Activated CD4-positive, CD25-positive, alpha-beta regulatory T cell treated with anti-CD3 and anti-CD28 coated beads, Interleukin-2, amount 50 U/mL, for 16 hours (primary cell): ENCODE measurements at places on chromosomes 16 and 17.

- DNase-seq: no peak
Observed at GRCh38 chr17:69608808-69609472, 194.4 kb downstream of the MAP2K6 start.

DNA sequence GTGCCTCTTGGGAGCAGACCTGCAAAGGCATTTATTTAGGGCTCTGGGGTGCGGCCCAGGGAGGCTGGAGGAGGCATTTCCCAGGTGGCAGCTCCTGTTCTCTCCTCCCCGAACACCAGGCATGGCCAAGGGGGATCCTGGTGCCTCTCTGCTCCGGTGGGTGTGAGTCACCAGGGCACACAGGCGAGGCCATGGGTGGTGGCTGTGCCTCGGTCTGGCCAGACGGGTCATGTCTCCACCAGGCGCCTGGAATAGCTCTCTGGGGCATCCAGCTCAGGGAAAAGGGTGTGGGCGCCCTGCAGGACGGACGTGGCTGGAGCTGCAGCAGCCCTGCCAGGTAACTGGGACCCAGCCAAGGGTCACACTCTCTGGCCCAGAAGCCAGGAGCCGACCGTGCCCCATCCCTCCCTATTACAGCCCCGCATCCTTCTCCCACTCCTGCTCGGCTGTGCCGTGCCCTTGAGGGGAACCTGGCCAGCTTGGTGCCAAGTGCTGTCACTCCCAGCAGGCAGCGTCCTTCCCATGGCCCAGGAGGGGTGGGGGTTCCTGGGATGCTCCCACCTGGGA, 25.8 kb downstream of the SOX8 start:
- no peak for DNase-seq

GRCh38 chr16:67183-67791, 5.1 kb downstream of the RHBDF1 start:
- no peak for DNase-seq

GRCh38 chr17:62713086-62713881, 85.8 kb downstream of the MRC2 start:
- DNase-seq: no peak

- no peak for DNase-seq
Observed at GRCh38 chr16:75287708-75288107, 36.3 kb upstream of the BCAR1 start.

DNA sequence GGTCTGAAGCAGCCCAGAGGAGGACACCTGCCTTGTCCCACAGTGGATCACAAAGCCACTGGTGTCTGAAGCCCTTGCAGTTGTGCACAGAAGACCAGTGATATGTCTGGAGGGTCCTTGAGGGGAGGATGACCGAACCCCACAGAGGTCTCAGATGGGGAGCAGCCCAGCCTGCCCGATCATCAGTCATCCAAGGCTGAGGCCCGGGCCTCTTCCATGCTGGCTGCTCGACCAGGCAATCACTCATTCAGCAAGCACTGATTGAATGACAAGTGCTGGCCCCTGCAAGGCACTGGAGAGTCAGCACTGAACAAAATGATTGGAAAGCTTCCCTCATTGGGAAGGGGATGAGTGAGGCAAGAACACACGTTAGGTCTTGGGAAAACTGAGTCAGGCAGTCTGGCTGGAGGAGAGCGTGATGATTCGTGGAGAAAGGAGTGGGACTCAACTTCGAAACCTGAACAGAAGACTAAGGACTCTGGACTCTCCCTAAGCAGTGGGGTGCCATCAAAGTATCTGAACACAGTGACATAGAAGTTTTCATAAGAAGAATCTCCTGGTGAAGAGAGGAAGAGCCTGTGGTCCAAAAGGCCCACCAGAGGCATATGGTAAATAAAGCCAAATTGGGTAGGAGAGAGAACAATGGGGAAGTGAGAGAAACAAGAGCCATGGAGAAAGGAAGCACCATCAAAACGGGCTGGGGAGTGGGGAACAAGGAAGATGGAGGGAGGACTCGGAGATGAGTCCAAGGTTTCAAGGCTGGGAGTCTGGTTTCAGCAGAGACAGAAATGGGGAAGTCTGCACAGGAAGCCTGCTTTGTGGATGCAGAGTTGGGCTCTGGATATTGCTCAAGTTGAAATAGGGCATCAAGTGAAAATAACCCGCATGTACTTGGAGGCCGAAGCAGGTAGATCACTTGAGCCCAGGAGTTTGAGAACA, 10.2 kb downstream of the PIK3R5 start:
- DNase-seq: no peak

- DNase-seq: no peak
Observed at GRCh38 chr17:19470530-19471261, 59.7 kb downstream of the RNF112 start.

DNA sequence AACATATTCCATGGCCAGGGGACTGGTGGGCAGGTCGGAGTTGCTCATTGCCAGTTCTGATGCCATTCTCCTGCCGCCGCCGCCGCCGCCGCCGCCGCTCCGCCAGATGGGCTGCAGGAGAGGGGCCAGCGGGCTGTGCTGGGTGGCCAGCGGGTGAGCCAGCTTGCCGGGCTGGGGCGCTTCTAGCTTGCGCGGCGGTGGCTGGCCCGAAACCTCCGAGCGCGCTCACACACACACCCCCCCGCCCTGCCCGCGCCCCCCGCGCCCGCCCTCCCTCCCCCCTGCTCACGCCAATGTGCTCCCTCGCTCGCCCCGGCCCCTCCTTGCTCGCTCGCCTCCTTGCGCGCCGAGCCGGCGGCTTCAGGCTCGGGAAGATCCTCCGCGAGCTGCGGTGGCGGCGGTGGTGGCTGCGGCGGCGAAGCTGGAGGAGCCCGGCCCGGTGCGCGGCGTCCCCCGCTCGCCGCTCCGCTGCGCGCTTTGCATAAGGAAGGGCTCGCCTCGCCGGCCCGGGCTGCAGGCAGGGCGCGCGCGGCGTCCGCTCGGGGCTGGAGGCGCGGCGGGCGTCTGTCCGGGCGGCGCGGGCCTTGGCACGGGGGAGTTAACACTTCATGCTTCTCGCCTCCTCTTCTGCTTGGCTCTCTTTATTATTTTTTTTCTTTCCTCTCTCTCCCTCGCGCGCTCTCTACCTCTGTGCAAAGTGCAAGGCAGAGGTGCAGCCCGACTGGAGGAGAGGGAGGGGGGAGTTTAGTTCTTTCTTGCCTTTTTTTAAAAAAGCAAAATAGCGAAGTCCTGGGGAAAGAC, 500 bp downstream of the MAF start:
- no peak for DNase-seq

- DNase-seq: no peak
Observed at GRCh38 chr16:28063591-28064061, at the start of gene GSG1L. GSG1L (minus strand) TSS chr16:28063714; CDS start chr16:28063424, 290 bp downstream.

GRCh38 chr16:12291989-12292759, 315.6 kb downstream of the SNX29 start:
- no peak for DNase-seq

DNA sequence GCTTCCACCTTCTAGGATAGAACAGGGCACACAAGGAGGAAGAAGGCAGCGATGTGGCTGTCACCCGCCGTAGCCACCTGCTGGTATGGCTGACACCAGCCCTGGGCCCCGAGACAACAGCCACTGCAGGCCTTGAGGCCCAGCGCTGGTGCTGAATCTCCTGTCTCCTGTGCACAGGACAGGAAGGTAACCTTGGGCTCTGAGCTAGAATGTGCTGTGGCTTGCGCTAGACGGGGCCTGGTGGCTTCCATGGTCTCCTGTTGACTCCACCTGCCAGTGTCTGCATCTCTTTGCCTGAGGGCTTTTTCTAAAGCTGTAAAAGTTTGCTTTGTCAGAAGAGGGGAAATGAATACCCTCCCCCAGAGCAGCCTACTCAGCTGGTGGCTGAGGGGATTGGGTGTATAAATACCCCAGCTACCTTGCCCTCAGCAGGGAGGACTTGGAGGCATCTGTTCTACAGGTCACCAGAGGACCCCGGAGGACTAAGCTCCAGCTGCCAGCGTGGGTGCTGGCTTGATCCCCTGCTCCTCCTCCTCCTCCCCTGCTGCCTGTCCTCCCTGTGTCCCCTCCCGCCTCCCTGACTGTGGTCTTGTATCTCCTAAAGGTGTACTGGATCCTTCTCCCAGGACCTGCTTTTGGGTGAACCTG, 76.1 kb upstream of the SDK2 start:
- DNase-seq: no peak

GRCh38 chr17:81821147-81821546, 11.9 kb downstream of the MCRIP1 start:
- no peak for DNase-seq

GRCh38 chr16:68236826-68237242, 907 bp upstream of the ESRP2 start:
- DNase-seq: no peak

- DNase-seq: peak; percentile 21
Observed at GRCh38 chr16:3654249-3654991, at the start of gene DNASE1. DNASE1 (plus strand) TSS chr16:3654691; CDS start chr16:3655374, 683 bp downstream.

DNA sequence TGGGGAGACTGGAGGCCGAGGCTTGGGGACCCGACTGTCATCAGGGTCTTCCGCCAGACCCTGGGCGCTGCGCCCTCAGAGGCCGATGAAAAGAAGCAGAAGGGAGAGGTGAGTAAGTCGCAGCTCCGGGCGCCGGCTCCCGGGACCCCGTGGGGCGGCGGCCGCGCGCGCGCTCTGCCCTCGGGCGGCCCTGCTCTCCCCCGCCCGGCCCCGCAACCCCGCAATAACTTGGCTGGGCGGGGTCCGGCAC, 392 bp upstream of the ABHD15 start:
- no peak for DNase-seq

GRCh38 chr16:4799171-4799855, 3.1 kb downstream of the ROGDI start:
- DNase-seq: no peak

- peak; percentile 32 for DNase-seq
Observed at GRCh38 chr17:17356149-17356930, 53.2 kb downstream of the NT5M start.

DNA sequence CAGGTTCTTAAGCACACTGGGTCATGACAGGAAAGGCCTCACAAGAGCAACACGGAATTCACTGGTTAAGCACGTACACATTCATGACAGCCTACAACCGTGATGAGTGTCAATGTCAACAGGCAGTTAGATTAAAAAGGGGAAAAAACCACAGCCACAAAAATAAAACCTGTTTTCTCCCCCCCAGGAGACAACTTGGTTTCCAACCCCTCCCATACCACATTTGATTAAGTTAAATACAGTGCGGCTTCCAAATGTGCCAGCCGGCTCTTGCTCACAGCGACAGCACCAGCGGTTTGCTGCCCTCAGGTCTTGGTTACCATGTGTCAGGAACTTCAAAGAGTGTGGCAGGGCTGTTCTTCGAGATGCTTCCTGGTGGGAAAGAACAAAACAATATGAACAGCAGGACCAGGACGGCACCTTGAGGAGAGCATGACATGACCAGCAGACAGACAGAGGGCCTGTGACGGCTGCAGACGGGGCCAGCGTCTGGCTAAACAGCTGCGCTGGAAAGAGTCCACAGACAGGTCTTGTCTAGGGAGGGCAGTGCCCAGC, 193.6 kb downstream of the PARN start:
- DNase-seq: no peak

GRCh38 chr16:4663777-4664465, 29.4 kb upstream of the NUDT16L1 start:
- no peak for DNase-seq

DNA sequence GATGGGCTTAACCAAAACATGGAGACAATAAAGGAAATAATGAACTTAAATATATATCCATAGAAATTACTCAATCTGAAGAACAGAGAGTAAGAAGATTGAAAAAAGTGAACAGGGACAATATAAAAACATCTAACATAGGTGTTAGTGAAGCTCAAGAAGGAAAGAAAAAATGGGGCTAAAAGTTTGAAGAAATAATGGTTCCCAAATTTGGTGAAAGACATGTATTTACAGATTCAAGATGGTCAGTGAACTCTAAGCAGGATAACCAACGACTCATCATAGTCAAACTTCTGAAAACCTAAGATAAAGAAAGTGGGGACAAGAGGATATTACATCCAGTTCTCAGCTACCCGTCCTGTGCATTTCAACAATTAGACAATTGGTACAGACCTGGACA, 22.6 kb downstream of the SDK2 start:
- DNase-seq: no peak

GRCh38 chr17:77458202-77459017, 317.6 kb downstream of the SEC14L1 start:
- DNase-seq: no peak

GRCh38 chr17:7811251-7811650, 22.8 kb upstream of the KDM6B start:
- no peak for DNase-seq

- no peak for DNase-seq
Observed at GRCh38 chr16:24670623-24671454, 58.6 kb upstream of the TNRC6A start.

DNA sequence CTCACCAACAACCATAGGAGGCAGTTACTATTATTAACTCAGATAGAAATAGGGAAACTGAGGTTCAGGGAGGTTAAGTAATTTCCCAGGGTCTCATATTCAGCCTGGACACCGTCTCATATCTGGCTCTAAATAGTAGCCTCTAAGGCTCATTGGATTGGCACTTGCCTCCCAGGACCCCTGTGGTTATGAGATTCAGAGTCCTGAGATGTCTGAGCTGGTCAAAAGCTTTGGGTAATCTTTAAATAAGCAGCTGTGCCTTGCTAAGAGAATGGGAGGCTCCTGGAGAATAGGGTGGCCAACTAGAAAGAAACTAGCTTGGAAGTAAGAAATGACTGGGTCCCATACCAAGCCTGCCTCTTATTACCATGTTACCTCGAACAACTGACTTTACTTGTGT, 50.3 kb upstream of the CRHR1 start:
- no peak for DNase-seq
